ENCODE measurements at places on chromosomes 16 and 17.

GRCh38 chr16:78967948-78968347 lies 632.6 kb downstream of the MAF start:
- no peak for DNase-seq

DNA sequence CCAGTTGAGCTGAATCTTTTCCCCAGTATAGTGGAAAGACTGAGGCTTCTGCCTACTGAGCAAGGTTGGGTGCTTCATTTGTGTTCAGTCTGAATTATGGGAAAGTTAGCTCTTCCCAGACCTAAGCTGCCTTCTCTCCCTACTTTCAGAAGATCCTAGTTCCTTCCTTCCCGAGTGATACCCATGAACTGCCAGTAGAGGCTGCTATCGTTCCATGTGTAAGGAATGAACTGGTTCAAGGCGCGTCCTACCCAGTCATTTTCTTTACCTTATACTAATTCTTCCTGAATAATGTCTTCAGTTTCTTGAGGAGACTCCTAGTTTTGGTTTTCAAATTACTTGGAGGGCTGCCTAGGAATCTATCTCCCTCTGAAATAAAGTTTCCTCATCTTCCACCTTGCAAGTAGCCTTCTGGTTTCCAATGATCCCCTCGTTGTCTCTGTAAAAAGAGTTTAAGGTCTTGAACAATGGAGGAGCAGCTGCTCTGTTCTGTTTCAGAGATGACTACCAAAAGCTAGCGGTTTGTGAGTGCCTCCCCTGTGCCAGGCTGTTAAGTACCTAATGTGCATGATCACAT lies 934 bp upstream of the AOC2 start:
- DNase-seq, result peak; percentile 21

DNA sequence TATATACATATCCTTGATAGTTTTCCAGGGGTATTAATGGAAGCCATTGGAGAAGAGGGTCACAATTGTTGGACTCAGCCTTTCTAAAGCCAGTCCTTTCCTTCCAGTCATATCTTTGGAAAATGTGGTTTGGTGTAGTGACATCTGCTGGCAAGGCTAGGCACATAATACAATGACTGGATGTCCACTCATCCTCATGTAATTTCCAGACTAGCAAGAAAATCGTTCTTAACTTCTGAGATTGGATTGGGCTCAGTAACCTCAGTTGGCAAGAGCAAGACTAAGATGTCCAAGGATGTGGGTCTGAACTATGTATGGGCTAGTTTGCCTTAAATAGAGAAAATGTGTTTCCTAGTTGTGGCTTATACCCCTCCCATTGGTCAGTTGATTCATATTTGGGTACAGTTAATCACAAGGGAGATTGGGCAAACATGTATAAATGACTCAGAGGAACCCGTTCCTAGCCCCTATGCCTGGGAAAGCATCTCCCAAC lies 8.7 kb upstream of the KAT7 start:
- peak; percentile 27 for DNase-seq

DNA sequence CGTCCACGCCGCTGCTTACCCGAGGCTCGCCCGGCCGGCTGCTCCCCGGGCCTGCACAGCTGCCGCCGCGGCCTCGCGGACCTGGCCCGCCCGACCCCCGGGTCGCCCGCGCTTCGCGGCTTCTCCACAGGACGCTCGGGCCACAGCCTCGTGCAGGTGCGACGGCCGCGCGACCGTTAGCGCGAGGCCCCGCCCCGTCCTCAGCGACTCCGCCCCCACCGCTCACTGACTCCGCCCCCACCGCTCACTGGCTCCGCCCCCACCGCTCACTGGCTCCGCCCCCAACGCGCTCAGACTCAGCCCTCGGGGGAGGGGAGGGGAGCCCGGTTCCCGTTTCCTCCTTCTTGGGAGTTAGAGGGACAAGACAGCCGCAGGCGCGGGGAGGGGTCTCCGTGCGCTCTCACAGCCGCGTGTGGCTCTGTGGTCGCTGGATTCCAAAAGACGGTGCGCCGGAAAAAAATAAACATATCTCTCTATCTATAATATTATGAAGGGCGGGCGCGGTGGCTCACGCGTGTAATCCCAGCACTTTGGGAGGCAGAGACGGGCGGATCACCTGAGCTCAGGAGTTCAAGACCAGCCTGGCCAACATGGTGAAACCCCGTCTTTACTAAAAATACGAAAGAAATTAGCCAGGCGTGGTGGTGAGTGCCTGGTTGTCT lies at the start of gene MEIOB:
Gene MEIOB, minus strand, starts transcription at position 191 of the 662 bp plus-strand sequence. CDS start 3,989 bp downstream, outside the sequence.
- DNase-seq, result no peak

GRCh38 chr17:80363120-80363515 lies 51.8 kb upstream of the ENDOV start:
- DNase-seq, result no peak

- DNase-seq, result no peak
Measured at GRCh38 chr16:86241681-86242080, 268.6 kb upstream of the FOXF1 start.

DNA sequence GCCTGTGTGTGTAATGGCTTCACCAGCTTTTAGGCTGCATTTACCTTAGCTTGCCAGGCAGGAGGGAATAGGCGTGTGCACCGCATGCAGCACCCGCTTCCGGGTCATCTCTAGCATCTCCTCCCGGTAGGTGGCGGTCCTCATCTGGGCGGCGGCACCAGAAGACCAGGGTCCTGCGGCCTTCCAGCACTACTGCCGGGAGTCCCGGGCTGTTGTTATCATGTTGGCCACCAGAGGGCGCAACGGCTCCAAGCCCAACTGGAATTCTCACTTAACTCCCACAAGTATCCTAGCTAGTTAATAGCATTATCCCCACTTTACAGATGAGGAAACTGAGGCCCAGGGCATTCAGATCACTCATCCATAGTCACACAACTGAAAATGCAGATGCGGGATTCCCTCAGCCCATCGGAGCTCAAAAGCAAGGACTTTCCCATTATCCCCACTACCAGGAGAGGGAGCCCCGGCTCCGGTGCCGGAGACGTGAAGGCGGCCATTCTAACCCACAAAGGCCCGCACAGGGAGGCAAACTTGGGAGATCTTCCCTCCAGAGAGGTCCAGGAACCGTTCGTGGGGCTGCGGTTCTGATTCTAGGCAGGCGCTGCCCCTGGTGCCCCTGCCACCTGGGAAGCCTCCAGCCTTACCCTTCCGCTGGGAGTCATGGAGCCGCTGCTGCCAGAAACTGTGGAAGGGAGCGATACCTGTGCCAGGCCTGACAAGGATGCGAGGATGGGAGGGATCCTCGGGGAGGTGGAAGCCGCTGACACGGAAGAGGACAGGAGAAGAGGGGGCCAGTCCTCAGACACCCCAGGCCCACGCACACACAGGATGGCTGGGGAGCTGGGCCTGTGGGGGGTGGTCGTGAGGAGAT lies 23.9 kb downstream of the LGALS9 start:
- DNase-seq, result peak; percentile 63

DNA sequence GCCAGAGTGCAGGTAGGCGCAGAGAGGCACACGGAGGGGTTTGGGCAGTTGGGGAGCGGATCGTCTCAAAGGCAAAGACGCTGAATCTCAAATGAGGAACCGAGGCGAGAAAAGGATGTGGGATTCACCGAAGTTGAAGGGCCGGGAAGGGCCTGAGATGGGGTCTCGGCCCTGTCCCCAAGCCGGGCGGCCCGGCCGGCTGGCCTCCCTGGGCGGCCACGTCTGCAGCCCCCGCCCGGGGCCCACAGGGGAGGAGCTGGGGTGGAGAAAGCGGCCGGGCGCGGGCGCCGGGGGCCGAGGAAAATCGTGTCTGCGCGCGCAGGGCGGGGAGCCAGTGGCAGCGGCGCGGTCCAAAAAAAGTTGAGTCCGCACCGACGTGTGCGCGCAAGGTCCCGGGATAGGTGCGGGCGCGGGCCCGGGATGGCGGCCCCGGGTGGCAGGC lies 458 bp downstream of the SLC12A4 start:
- peak; percentile 38 for DNase-seq

DNA sequence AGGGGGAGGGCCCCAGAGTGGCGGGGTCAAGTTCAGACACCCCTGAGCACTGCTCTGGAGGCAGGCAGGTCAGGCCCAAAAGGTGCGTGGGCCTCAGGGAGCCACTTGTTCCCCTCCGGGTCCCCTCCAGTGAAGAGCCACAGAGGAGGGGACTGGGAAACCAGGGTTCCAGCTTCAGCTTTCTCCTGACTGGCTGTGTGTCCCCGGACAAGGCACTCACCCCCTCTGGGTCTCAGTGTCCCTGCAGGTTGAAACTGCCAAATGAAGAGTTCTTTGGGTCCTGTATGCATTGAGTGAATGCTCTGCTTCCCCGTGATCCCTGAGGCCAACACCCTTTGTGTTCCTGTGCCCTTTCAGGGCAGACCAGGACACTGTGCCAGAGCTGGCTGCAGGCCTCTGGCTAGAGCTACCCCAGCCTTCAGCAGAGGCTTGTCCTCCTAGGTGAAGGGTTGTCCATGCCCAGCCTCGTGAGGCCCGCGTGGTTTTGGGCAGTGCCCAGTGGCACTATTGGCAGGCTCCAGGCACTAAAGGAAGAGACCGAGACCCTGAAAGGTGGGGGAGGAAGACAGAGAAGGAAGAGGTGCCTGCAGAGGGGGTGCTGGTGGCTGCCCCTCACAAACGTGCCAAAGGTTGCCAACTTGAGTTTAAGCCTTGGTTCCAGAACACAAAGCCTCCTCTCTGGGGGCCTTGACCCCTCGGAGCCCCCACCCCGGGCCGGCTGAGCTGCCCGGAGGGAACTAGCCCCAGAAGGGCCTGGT lies 13.3 kb upstream of the WNT3 start:
- no peak for DNase-seq

DNA sequence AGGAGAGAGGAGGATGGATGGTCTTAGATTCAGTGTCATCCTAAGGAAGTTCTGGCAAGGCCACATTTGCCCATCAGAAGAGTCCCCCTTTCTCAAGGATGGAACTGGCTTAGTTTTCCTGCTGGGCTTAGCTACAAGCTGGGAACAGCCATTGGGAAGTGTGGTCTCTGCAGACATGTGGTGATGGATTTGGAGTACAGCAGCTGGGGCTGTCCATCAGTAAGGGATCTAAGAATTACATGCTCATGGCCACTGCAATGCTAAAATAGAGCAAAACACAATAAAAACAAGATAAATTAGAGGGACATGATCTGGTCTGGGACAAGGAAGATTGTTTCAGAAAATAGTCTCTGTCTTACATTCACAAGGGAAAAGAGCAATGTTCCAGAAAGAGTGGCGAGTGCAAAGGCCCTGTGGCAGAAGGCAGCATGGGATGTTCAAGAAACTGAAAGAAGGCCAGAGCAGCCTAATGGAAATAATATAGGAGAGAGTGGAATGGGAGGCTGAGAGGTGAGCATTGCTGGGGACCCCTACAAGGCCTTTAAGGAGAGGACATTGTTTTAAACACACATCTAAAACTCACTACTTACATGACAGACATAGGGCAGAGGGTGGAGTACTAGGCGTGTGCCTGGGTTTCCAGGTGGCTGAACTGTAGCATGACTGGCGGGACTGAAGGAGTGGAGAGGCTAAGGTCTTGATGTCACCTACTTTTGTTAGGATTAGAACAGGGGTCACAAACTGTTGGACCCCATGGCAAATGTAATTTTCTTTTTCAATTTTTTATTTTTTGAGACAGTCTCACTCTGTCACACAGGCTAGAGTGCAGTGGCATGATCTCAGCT lies 17.0 kb upstream of the TOX3 start:
- no peak for DNase-seq

DNA sequence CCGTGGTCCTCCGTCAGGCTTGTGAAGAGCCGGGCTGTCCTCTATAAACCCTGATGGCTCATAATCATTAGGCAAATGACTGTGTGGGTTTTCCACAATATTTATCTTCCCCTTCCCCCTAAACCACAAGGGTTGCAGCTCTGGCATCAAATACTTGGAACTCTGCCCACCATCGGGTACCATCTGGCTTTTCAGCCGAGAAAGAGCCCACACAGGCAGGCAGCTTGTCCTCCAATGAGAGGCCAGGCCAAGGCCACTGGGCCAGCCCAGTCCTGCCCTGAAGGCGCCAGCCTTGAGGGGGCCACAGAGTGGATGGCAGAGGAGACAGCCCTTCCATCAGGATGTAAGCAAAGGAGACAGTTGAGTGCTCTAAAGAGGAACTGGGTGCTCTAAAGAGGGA lies 31.8 kb upstream of the NAT9 start:
- DNase-seq, result peak; percentile 9

GRCh38 chr17:37570527-37571093 lies 38.6 kb downstream of the SYNRG start:
- peak; percentile 21 for DNase-seq

GRCh38 chr16:3292604-3293003 lies 9.3 kb downstream of the ZNF263 start:
- DNase-seq, result no peak

GRCh38 chr17:7177954-7178477 lies 1.2 kb downstream of the ASGR1 start:
- DNase-seq, result peak; percentile 39

DNA sequence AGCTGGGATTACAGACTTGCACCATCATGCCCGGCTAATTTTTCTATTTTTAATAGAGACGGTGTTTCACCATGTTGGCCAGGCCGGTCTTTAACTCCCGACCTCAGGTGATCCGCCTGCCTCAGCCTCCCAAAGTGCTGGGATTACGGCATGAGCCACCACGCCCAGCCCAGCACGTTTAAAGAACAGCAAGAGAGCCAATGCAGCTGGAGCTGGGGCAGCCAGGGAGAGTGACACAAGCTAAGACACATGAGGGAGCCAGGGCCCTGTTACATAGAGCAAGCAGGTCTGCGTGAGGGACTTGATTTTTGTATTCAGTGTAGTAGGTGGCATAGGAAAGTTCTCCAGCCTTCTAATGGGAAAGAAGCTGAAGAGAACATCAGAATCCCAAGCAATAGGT lies 21.7 kb upstream of the GOSR2 start:
- DNase-seq, result no peak

DNA sequence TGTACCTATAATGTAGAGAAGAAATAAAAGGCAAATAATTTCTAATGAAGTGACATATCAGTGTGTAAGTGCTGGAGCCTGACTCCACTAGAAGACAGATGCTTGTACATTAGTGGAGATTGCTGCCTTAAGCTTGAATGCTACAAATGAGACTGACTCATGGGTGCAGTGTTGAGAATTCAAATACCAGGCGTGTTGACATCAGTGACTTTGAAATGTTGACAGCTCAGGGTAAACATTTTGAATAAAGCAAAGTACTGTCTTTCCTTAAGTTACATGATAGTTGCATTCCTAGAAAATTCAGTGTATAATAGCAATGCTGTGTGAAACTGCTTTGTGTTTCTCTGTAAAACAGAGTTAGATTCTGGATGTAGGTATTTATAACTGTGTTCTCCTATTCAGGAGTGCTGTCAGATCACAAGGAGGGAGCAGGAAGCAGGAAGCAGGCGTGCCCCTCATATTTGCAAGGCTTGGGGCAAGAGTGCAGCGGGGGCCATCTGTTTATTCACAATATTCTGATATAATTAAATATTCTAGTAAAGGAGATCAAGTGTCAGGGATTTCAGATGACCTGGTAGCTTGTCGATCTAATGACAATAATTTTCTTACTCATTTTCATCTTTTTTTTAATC lies 119.0 kb downstream of the SPECC1 start:
- no peak for DNase-seq

DNA sequence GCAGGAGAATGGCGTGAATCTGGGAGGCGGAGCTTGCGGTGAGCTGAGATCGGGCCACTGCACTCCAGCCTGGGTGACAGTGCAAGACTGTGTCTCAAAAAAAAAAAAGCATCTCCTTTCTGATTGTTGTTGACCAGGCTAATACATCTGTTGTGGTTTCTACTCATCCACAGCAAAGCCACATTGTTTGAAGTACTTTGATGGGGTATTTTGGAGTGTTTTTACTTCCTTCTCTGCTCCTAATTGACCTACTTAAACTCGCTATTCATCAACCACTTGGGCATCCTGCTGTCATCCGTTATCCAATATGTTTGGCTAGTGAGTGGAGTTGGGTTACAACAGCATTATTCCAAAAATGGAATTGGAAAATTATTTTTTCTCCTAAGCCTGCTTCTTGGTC lies 3.5 kb upstream of the CDC27 start:
- DNase-seq, result no peak

All from DND-41 (cell line).